Activated CD8-positive, alpha-beta T cell treated with anti-CD3 and anti-CD28 coated beads, Interleukin-2, amount 10 ng/mL, durations not matched to agents 7 days and 5 days (primary cell): ENCODE measurements at places on chromosomes 6 and 20. TPM values are rescaled to one million over a fixed set of nuclear protein-coding genes. Genes with fewer than 3 reads are reported as not detected.

GRCh38 chr20:63553933-63554290 is at the start of gene FNDC11:
TSS of gene FNDC11 (plus strand) at chr20:63554159. CDS start at chr20:63555664, 1,505 bp downstream.
- peak; percentile 44 for DNase-seq

DNA sequence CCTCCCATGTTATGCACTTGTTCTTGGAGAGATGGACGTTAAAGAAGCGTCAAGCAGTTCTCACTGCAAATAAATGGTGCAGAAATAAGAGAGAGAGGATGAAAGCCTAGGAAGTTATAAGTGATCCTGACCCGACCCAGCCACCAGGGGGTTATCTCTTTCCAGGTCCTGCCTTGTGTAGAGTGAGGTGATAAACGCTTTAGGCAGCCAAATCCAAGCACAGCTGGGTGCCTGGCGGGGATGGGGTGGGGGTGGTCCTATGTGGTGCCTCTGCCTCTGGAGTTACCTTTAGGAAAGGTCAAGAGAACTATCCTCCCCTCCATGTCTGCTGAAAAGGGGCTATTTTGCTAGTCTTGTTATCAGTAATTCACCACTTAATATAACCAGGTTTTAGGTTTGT is 9.2 kb upstream of the TFAP2A start:
- no peak for DNase-seq

- no peak for DNase-seq
Observed at GRCh38 chr6:39760226-39760952, 31.8 kb upstream of the DAAM2 start.

- no peak for DNase-seq
Observed at GRCh38 chr6:151073701-151074100, 166.1 kb upstream of the AKAP12 start.

- DNase-seq: no peak
Observed at GRCh38 chr20:46550461-46550860, at the start of gene OCSTAMP. TSS of gene OCSTAMP (minus strand) at chr20:46550654. CDS start at chr20:46550560, 94 bp downstream.

- no peak for DNase-seq
Observed at GRCh38 chr6:133818320-133818719, 70.6 kb upstream of the TCF21 start.

DNA sequence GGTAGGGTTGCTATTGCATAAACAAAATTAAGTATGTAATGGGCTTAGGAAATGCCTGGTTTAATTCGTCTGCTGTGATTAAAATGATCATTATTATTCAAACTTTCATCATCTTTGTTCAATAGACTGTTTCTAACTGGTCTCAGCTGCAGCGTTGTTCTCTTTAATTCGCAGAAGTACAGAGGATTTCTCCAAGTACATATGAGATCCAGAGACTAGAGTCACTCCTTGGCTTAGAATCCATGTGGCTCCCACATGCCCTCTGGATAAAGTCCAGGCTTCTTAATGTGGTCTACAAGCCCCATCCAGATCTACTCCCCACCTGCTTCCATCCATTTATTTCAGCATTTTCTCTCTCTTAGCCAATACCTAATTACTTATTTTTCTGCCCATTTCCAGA is 1.1 kb upstream of the ZBTB24 start:
- peak; percentile 11 for DNase-seq

DNA sequence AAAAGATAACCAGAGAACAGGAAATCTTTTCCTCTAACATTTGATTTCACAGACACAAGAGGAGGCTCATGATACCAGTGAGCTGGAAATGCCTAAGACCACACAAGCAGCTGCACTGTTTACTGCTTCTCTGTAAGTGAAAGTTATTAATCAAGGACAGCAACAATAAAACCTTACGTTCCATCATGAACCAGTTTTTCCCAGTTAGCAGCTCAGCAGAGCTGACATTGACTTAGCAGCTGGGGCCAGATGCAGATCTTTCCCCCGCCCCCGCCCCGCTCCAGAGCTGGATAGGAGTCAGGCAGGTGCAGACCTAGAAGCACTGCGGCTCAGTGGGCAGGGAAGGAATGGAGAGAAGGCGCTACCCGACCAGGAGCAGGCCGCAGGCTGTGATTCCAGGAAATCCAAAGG is 275.2 kb downstream of the GMDS start:
- no peak for DNase-seq

GRCh38 chr20:13205425-13205824 is 15.6 kb upstream of the ISM1 start:
- no peak for DNase-seq

DNA sequence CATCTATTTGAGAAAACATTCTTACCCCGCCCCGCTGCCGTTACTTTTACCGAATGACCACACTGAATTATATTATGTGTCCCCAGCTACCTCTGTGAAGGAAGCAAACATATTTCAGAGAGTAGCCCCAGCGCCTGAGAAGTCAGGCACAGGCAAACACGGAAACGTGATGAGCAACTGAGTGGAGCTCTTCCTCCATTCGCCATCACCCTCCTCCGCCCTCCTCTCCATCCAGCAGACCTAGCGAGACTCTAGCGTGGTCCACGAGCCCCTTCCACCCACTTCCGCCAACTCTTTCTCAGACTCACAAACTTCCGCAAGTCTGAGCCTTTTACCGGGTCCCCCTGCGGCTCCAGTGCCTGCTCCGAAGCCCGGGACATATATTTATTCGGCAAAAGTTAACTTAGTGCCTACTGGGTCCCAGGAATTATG is 582 bp downstream of the SNRPB start:
- DNase-seq: peak; percentile 77

- no peak for DNase-seq
Observed at GRCh38 chr6:9138936-9139335, 703.6 kb upstream of the SLC35B3 start.

- DNase-seq: peak; percentile 17
Observed at GRCh38 chr6:158639056-158639455, 5.5 kb downstream of the DYNLT1 start.

HSPA12B gene
- not detected for total RNA-seq

SLPI gene
- not detected for total RNA-seq

EPPIN gene
- total RNA-seq: not detected

DEFB113 gene
- not detected for total RNA-seq

ACTL10 gene
- 3.2 TPM for total RNA-seq

RSPH3 gene
- total RNA-seq: 1.4 TPM

PCK1 gene
- total RNA-seq: not detected

MAS1 gene
- not detected for total RNA-seq

PBX2 gene
- 60.5 TPM for total RNA-seq

TP53TG5 gene
- total RNA-seq: 0.16 TPM
